ENCODE measurements at places on chromosomes 2 and 18.

DNA sequence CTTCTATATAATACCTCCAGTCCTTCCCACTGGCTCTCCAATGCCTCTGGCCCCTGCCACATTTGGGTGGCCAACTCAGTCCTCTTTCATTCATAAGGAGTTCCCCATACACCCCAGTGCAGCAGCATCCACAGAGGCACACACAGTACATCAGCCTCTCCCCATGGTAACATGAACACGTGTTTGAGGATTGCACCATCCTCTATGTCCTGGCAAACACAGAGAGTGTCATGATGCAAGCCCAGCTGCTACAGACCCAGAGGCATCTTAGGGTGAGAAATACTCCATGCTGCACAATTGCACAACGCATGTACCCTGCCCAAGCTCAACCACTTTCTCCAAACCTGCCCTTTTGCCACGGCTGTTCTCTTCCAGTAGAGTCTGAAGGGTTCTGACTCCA is 11.5 kb downstream of the IGFBP5 start:
- DNase-seq, result no peak

DNA sequence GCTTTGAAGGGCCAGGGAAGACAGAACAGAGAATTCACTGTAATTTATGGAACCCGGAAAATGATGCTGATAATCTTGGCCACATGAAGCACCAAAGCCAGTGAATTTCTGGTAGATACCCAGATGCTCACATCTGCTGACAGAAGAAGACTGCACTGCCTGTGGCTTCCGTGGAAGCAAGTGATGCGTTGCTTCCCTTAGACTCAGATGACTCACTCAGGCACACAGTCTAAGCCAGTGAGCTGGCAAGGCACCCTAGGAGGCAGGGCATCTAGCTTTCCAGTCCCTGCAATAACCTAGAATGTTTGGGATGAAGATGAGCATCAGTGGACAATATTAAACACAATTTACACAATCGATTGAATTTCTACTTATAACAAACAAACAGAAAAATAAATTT is 284.7 kb downstream of the CMPK2 start:
- DNase-seq, result no peak

- DNase-seq, result no peak
Observed at GRCh38 chr2:74740741-74741431, 86.8 kb downstream of the SEMA4F start.

DNA sequence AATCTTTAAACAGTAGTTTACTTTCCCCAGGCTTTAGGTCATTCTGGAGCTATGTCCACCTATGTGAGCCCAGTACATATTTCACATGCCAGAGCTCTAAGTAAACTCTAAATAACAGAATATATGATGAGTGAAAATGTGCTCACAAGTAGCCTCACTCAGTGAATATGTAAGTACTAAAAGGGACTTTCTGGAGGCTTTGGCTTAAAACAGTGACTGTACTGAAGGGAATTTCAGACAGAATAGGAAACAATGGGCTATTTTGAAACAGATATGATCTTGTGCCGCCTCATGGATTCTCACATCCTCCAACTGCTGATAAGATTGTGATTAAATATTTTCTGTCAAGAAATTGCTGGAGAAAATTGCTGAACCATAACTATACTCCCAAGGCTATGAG is 747.9 kb downstream of the SOCS6 start:
- no peak for DNase-seq

- DNase-seq, result no peak
Observed at GRCh38 chr2:33029459-33029858, 82.7 kb downstream of the LTBP1 start.

GRCh38 chr2:211086049-211086448 is 529.6 kb downstream of the CPS1 start:
- no peak for DNase-seq

DNA sequence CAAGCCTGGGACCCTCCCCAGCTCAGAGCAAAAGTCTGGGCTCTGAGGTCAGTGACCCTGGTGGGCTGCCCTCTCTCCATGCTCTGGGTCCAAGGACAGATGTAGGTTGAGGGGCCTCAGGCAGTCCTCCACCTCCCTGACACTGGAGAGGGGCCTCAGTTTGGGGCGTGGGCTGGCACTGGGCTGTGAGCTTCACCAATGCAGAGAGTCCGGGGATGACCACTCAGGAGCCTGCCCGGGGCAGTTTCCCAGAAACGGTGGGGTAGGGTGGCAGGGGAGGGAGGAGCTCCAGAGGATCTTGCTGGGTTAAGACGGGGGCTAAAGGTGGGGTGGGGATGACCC is 40.5 kb upstream of the SMAD7 start:
- DNase-seq, result no peak

DNA sequence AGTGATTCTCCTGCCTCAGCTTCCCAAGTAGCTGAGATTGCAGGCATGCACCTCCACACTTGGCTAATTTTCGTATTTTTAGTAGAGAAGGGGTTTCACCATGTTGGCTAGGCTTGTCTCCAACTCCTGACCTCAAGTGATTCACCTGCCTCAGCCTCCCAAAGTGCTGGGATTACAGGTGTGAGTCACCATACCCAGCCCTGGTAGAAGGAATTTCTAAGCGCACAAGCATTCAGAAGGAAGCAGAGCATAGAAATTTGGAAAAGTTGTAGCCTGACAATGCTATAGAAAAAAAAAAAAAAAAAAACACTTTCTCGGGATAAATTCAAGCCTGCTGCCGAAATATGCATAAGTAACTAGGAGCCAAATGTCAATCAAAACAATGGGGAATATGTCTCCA is 249.4 kb downstream of the GRB14 start:
- DNase-seq, result no peak

DNA sequence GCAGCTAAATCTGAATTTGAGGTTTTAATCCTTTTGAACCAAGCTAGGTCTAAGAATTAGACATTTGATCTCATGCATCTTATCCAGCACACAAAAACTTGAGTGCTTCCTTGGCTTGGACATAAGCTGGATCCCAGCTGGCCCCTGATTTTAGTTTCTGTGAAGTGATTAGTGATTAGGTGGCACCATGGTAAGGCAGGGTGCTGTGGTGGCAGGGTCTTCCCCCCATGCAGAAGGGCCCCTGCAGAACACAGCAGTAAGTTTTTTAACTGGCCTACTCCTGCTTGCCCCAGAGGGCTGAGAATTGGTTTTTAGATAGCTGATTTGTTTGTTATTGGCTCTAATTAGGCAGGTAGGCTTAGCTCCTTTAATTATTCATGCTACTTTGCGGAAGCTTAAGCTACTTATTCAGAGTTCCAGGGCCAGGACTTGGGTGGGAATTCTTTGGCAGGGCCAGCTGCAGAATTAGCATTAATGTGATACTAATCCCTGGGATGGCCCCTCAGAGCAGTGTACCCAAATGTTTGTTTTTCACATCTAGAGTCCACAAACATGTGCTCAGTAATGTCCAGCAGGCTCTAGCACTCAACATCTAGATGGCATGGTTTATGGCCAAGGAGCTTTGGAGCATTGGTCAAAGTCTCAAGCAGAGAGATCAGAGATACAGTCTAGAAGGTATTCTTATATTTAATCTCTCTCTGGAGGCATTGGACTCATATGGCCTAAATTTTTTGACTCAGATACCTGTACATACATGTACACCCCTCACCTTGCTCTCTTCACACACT is 99.6 kb downstream of the FMNL2 start:
- DNase-seq, result no peak

DNA sequence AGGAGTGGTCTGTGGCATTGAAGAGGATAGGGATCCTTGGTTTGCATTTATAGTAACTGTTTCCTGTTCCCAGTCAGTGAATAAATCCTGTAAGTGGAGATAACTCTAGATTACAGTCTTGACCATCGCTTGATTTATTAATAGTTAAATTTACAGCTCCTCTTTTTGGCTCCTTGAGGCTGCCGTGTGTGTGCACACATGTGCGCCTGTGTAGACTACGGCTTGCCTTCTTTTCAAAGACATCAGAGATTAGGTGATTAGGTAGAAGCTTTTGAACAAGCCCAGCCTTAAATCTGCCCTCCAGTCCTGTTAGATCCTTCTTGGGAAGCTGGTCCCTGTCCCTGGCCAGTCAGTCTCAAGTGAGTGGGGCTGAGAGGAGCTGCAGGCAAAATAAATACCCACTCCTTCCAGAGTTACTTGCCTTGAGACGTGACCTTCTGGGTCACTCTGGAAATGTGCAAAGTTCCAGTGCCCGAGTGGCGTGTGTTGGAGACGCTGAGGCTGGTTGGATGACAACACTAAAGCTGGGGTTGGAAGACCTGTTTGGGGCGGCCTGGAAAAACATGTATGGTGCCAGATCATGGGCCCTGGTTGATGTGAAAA is 32.0 kb downstream of the TCF7L1 start:
- no peak for DNase-seq

GRCh38 chr18:59041819-59042815 is 97.6 kb upstream of the SEC11C start:
- no peak for DNase-seq

- DNase-seq, result no peak
Observed at GRCh38 chr2:30666266-30666874, 140.9 kb downstream of the CAPN13 start.

- no peak for DNase-seq
Observed at GRCh38 chr2:216596980-216597509, 36.2 kb upstream of the IGFBP2 start.

DNA sequence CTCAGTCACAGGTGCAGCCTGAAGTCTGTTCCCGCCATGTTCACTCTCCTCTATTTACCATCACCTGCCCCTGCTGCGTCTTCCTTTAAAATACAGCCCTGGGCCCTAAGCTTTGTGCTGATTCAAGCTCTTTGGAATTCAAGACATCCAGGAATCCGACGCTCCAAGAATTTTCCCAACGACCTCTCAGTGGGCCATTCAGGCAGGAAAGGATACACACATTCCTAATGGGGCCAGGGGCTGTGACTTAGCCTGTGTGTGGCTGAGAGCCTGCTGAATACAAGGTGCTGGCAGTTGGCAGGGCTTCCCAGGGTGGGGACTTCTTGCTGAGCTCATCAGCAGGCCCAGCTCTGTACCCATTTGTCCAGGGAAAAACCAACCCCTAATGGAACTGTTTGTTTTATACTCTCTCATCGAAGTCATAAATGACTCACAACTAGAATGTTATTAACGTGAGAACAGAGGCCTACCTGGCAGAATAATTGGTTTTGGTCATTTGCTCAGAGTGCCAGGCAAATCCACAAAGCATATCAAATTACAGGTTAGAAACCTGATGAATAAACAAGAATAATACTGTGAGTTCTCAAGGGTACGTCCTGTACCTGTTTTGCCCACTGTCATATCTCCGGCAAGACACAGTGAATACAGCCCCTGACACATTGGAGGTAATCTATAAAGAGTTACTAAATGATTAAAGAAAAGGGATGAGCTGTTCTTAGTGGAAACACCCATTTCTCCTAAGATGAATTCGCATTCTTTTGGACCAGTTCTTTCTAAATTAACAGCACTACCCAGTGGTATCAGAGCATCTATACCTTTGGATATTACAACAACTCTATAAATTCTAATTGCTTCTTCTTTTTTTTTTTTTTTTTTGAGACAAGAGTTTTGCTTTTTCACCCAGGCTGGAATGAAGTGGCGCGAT is 12.6 kb upstream of the KCMF1 start:
- DNase-seq, result peak; percentile 17

GRCh38 chr2:10297959-10298531 is 4.7 kb upstream of the HPCAL1 start:
- peak; percentile 58 for DNase-seq

- no peak for DNase-seq
Observed at GRCh38 chr2:153028626-153029025, 310.2 kb downstream of the ARL6IP6 start.

DNA sequence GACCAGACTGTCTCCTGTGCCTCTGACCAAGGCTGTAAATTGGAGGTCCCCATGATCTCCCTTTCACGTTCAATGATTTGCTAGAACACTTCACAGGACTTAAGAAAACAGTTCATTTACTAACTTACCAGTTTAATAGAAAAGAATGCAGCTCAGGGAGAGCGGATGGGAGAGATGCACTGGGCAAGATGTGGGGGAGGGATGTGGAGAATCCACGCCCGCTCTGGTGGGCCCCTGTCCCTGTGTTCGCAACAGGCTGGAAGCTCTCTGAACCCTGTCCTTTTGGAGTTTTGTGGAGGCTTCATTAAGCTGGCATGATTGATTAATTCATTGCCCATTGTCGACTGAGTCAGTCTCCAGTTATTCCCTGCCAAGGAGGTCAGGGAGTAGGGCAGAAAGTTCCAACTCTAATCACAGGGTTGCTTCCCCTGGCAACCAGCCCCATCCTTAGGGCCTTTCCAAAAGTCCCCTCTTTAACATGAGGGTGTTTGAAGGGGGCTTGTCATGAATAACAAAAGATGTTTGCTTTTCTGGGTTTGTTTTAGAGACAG is 257.1 kb downstream of the ACKR3 start:
- no peak for DNase-seq

- DNase-seq, result no peak
Observed at GRCh38 chr2:231270221-231271114, 72.0 kb downstream of the ARMC9 start.

DNA sequence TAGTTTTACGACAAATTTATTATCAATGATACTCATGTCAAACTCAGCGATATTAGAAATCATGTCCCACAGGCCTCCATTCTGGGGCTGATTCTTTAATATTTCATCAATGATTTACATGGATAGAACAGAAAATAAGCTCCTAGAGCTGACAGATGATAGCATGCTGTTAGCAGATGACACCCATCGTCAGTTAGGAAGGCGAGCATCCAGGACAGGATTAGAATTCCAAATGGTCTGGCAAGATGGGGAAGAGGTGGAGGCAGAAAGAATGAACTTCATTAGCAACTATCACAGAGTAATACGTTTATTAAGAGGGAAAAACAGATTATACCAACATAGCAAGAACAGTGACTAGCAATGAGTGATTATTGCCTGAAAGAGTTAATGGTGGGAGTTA is 46.2 kb upstream of the ACVR1 start:
- no peak for DNase-seq

GRCh38 chr18:57432751-57433400 is 2.3 kb upstream of the ONECUT2 start:
- no peak for DNase-seq

DNA sequence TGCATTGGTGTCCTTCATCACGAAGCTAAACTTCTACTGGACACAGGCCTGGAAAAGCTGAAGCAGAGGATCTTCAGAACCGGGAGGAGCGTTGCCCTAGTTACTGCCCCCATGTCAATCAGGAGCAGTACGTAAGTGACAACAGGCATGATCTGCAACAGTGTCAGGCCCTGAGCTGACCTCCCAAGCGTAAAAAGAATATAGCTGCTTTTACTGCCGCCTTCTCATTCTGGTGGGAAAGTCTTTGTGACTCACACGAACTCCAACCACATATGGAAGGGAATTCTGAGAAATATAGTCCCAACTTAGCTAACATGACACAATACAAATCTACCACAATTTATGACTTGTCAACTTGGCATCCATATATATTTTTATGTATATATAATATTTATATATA is 1007.7 kb upstream of the CDH2 start:
- DNase-seq, result no peak

DNA sequence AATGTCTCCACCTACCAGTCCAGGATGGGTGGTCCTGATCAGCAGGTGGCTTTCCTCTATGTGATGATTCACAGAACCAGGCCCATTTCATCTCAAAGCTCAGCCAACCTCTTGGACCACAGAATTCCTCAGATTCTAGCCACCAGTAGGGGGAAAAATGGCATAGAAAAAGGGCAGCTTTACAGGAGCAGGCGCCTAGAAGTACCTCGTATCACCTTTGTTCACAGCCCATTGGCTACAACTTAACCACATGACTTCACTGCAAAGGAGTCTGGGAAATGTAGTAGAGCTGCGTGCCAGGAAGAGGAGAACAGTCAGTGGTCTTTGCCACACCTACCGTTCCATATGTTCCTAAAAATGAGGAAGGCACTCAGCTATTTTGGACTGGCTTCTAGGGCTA is 62.8 kb upstream of the DTNA start:
- DNase-seq, result no peak

GRCh38 chr2:218329027-218329825 is 27.4 kb upstream of the CATIP start:
- DNase-seq, result no peak

GRCh38 chr2:163155279-163155883 is 316.8 kb upstream of the KCNH7 start:
- peak; percentile 5 for DNase-seq
